ENCODE measurements at places on chromosomes 7 and 10.

- no peak for DNase-seq
Observed at GRCh38 chr10:58517491-58518355, 5.1 kb downstream of the BICC1 start.

GRCh38 chr10:12333380-12334185, 15.8 kb upstream of the CAMK1D start:
- DNase-seq, result no peak

GRCh38 chr10:131155218-131155875, 156.2 kb downstream of the TCERG1L start:
- DNase-seq, result no peak

- DNase-seq, result no peak
Observed at GRCh38 chr7:146054909-146055308, 61.7 kb upstream of the CNTNAP2 start.

DNA sequence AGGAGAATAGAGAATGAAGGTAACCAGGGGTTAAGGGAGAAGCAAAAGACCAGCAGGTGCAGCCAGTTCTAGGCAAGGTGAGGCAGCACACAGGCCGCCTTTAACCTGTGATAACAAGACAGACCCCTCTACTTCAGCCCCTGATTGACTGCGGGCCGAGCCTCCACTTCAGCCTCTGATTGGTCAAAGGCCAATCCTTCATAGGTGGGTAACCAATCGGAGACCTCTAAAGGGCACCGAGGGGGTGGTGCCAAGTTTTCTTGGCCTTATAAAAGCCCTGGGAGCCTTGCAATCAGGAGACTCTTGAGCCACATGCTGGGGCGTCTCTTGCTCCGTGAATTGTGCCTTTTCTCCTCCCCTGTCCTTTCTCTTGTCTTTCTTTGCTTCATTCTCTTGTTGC, 98.8 kb downstream of the ELFN1 start:
- no peak for DNase-seq

DNA sequence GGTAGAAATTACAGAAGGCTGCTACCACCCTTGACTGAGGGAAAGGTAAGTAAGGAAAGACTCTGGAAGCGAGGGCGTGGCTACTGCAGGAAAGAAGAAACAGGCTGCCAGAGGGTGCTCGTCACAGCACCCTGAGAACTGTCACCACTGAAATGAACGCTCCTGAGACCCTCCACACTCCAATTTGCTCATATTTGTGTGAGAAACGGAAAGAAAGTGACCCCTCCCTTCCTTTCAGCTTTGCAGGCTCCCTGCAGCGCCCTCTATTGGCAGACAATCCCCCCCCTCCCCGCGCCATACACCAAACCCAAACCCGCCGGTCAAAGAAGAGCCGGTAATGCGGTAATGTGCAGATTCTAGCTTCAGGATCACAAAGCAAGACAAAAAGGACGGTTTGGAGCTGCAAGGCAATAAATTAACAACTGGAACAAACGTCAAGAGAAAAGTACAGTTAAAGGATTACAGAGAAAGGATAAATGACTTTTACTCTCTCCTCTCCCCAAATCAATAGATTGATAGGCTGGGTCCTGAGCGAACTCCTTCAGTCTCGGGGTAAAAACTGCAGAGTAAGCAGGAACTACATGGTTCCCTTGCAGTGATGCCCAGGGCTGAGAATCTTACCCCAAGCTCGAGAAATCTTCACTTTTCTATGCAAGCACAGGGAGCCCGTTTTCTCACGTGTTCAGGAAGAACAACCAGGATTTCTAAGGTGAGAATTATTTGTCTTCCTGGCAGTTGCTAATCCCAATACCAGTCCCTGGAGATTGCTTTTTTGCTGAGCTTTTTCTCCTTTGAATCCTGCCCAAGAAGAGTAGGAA, 47.6 kb downstream of the STEAP1B start:
- no peak for DNase-seq

GRCh38 chr7:31748084-31748483, 61.1 kb downstream of the PPP1R17 start:
- no peak for DNase-seq

- DNase-seq, result no peak
Observed at GRCh38 chr7:84654273-84654672, 459.7 kb upstream of the SEMA3A start.

DNA sequence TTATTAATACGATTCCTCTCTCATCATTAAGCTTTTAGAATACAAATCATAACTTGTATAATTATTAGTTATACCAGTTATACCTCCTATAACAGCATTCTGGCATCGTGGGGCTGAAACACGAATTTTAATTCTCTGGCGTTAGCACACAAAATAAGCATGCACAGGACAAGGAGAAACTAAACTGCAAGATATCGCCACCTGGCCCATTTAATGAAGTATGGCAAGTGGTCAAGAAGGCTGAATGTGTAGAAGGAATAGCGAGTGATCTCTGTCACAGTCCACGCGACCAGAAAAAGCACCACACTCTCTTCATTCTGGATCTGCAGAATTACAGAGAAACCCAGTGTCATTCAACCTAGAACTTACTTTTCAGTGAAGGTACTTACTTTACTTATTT, 18.1 kb downstream of the HACD1 start:
- DNase-seq, result no peak

DNA sequence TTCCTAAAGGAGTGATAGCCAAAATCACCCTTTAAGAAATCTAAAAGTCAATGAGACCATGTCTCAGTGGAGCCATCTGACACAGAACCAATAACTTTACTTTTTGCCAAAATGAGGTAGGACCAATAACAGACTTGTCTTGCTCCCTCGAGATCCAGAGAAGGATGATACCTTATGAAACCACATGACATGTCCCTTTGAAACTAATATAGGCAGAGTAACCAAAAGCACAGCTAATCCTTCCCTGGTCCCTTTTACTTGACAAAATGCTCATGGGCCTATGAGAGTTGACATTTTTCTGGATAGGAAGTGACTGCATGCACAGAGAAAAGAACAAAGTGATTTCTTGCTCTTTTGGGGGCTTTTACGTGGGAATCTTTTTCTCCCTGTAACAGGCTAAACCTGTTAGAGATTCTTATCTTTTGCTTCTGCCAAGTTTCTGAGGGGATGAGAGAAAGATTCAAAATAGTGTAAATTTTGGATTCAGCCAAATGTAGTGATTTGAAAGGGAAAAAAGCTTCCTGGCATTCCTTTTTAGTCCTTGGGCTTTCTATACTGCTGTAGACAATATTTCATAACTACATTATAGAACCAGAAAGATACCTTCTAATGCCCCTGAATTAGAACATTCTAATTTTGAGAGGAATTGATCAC, 87.6 kb downstream of the ARMH3 start:
- no peak for DNase-seq

DNA sequence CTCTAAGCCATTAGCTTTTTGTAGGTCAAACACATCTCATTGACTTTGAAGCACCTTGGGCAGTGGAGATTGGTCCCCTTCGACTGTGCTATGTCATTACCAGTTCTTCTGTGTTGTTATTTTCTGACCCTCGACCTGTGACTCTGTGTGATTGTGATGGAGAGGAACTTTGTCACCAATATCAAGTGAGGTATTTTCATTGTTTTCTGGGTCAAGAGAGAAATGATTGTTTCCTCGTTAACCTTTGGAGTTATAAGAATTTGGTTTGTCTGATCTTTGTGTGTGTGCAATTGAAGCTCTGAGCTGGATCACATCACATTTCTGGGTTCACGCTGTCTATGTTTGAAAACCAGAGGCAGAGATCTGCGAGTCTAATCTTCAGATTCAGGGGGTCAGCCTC, 432.2 kb upstream of the KLF6 start:
- no peak for DNase-seq

DNA sequence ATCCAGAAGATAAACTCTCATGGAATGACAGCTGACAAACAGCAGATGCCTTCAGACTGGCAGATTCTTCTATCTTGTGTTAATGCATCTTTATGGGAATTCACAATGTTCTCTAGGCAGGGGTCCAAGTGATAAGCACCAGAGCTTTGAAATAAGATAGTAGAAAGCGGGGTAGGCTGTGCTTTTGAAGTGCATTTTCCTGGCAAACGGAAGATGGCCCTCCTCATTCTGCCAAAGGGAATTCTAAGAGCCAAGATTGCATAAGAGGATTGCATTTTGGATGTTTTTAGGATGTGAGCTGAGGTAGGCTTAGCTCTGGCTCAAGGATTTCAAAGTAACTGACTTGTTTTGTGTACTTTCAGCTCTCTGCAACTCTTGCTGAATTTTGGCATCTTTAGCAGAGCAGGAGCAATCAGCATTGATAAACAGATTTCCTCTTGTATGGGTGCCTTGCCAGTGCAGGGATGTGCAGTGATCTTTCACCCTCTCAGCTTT, 298.5 kb upstream of the KLF6 start:
- no peak for DNase-seq

- DNase-seq, result no peak
Observed at GRCh38 chr7:25945608-25946007, 206.4 kb upstream of the NFE2L3 start.

DNA sequence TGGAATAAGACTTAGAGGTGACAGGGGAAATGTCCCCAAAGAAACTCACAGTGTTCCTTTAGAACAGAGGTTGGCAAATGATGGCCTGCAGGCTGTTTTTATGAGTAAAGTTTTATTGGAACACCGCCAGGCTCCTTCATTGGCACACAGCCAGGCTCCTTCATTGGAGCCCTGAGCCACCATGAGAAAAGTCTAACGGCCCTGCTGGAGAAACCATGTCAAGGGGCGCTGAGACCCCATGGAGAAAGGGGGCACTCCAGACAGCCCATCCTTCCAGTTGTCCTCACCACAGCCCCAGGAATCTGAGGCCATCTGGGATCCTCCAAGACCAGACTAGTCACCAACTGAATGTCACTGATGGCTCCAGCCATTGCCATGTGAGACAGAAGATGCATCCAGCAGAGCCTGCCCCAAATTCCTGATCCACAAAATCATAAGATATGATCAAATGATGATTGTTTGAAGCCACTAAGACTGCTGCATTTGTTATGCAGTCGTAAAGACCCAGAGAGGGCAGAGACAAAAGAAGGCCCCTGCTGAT, 88.2 kb upstream of the GPR26 start:
- no peak for DNase-seq

- DNase-seq, result no peak
Observed at GRCh38 chr7:3056234-3057065, 12.8 kb upstream of the CARD11 start.

GRCh38 chr7:119733127-119733879, 539.7 kb upstream of the KCND2 start:
- DNase-seq, result no peak
